GM04503 (cell line): ENCODE measurements at places on chromosomes 12 and 14.
A peak's percentile ranks its signal among the peaks of the same experiment; 100 is the strongest.

DNA sequence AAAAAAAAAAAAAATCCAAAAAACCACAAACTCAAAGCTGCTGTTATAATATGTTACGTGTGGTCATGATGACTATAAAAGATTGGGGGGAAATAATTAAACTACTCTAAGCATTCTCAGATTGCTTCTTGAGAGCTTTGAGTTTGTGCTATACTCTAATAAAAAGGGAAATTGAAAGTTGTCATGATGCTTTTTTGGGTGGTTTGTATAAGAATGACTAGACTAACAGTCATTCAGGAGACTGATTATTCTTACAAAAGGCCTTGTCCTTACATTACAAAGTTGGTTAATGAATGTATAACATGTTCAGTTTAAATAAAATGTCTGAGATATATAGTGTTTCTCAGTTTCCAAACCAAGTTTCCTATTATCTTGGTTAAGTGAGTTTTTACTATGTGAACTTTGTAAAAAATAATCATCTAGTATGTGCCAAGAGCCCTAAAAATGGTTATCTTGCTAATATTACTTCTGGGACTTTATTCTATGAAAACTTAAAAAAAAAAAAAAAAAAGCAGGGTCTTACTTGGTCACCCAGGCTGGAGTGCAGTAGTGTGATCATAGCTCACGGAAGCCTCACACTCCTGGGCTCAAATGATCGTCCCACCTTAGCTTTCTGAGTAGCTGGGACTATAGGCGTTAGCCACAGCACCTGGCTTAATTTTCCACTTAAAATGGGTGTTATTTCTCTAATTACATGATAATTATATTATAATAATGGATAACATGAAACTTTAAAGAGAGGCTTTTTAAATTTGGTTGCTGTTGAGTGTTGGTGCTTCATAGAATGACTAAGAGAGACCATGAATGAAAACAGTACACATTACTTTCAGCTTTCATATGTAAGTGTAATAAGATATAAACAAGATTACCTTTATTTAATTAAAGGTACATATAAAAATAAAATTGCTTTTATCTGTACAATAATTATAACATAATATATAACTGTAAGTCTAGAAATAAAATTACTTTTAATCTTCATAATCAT lies 459.6 kb upstream of the RGS6 start:
- peak; percentile 33 for DNase-seq

- no peak for DNase-seq
Observed at GRCh38 chr12:75207338-75208083, 2.1 kb downstream of the KCNC2 start.

DNA sequence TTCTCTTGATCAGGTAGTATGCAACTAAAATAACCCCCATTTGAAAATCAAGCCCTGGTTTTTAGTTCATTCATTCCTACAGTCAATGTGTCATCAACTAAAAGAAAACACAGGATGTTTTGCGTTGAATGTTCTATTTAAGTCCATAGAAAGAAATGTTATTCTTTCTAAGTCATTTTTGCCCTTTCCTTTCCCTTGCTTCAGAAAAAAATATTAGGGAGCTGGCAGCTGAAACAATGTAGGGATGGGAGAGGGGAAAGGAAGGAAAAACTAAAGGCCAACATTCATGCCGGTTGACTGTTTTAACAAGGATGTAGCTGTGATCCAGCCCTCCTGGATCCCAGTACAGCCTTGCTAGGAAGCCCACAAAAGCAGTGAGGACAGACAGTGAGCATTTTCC lies 155.1 kb downstream of the BTG1 start:
- DNase-seq: no peak

GRCh38 chr12:26510354-26510674 lies 314.9 kb downstream of the SSPN start:
- DNase-seq: no peak

DNA sequence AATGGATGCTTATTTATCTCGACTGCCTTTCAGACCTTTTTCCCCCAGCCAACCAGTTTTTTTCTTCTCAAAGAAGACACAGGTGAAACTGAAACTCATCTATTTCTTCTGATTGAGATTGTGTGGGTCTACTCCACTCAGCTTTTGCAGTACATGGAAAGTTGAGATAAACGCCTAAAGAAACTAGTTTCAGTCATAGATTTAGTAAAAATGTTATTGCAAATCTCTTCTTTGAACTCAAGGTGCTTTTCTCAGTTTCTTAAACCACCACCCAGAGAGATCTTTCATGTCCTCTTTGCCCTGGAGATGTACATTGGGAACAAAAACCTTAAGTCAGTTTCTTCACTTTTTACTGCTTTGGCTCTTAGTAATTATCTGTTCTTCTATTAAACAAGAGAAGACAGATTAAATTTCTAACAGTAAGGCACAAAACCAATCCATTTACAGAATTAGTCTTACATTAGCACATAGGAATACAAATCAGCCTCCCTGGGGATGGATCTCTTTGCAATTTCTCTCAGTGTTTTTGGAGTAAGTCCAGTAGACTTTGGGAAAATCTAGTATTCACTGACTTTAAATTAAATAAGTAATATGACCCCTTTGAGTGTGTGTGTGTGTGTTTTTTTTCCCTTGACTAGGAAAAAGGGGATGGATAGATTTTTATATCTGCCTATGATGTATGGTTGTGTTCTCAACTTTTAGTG lies 11.6 kb downstream of the FBXW8 start:
- DNase-seq: no peak

DNA sequence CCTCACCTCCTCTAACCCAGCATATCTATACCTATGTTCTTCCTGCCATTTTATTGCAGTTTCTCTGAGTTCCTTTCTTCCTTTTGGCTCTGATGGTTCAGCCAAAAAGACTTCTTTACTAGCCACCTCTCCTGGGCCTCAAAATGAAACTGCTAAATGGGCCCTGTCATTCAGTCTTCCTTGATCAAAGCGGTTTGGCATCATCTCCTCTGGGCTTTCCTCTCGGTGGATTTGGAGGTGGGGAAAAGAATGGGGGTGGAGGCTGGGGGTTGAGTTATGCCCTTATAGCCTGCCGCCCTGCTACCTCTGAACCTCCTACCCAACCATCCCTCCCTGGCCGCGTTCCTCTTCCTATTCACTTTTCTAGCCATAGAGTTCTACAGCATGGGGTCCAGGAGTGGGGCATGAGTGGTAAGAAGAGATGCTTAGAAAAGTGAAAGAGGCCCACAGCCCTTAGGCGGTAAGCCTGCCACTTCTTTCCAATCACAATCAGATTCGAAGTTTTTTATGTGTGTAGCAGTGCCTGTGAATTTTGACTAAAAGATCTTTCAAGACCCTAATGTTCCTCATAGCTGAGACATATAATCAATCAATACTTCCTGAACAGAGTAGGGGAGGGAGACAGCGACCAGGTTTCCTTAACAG lies 2.5 kb downstream of the AJUBA start:
- DNase-seq: no peak

- no peak for DNase-seq
Observed at GRCh38 chr14:39680777-39681176, 248.5 kb upstream of the FBXO33 start.

GRCh38 chr12:55060470-55060869 lies 40.7 kb downstream of the NEUROD4 start:
- DNase-seq: no peak

DNA sequence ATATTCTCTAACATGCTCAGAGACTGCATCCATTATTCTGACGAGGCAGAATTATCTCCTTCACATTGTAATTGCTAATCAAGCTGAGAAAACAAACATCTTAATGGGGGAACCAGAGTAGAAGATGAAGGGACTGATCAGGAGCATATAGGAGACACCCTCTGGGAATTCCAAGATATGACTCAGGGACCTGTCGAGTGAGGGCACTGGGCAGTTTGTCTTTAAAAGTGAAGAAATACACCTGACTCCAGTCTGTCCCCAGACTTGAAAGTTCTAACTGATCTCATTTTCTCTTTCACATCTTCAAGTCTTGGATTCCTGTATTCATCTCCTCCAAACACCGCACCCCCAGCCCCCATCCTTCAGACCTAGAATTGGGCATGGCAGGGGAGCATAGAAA lies 226.9 kb upstream of the PLXNC1 start:
- no peak for DNase-seq

DNA sequence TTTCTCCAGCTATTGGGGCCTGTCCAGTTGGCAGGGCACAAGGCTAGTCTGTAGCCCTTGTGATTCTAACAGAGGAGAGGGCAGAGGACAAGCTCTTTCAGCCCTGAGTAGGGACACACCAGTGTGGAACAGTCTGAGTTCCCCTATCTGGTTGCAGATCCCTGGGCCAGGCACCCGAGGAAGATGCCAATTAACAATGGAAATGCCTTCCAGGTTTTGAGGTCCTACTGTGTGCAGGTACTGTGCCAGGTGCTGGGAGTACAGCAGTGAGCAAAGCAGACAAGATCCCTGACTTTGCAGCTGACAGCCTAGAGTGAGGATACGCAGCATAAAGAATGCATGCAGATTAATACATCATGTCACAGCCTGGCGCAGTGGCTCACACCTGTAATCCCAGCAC lies 17.1 kb downstream of the DTX1 start:
- DNase-seq: no peak

GRCh38 chr12:57929092-57929830 lies 12.1 kb upstream of the ATP23 start:
- no peak for DNase-seq

DNA sequence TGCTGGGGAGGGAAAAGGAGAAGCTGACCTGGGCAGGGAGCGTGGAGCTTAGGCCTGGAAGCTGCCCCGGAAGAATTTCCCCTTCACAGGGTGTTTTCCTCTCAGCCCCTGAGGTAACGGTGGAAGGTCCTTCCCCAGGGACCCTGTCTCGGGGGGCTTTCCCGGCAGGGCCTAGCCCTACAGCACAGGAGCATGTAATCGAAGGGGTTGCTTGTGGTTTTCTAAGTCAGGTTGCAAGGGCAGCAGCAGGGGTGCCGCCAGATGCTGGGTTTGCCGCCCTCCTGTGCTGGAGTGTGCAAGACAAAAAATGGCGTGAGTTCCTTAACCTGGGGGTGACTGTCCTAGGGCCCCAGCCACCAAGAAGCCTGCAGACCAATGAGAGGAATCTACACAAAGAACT lies 1.6 kb upstream of the KRT74 start:
- DNase-seq: no peak
